ENCODE measurements at places on chromosomes 11 and 22.

GRCh38 chr22:21927174-21927823, 25.3 kb downstream of the PPM1F start:
- no peak for DNase-seq

- DNase-seq, result no peak
Measured at GRCh38 chr22:32911503-32911902, 110.0 kb downstream of the TIMP3 start.

DNA sequence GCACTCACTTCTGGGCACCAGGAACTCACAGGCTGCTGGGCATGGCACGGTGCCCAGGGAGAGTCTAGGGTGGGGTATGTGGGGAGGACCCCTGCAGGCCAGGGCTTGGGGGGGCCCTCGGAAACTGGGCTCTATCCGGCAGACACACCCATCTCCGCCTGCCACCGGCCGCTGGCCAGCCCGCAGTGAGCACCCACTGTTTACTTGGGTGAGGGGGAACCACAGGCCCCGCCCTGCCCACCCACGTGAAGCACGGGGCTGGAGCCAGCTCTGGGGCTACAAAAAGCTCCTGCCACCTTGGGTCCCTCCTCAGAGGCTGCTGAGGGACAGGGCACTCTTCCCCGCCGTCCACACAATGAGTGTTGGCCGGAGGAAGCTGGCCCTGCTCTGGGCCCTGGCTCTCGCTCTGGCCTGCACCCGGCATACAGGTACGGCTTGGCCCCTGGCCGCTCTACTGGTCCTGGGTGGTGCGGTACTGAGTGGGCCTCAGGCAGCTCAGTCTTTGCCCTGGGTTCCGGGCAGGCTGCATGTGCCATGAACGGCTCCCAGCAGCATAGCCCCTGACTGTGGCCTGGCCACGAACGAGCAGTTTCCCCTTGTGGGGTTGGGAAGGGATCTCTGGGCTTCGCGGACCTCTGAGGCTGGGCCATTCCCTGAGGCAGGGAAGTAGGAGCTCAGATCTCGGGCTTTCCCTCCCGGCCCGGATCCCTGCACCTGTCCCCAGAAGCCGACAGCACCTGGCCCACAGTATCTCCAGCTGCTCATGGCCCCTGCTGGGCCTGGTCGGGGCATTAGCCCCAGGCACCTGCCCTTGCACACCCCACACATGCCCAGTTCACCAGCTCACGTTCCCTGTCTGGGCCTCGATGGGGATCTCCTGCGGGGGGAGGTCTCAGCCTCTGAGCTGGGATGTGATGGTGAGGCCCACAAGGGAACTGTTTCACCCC, at the start of gene MUC5AC:
Gene MUC5AC, plus strand, starts transcription at position 309 of the 947 bp plus-strand sequence. Its CDS starts 47 bp downstream, at position 356.
- no peak for DNase-seq

DNA sequence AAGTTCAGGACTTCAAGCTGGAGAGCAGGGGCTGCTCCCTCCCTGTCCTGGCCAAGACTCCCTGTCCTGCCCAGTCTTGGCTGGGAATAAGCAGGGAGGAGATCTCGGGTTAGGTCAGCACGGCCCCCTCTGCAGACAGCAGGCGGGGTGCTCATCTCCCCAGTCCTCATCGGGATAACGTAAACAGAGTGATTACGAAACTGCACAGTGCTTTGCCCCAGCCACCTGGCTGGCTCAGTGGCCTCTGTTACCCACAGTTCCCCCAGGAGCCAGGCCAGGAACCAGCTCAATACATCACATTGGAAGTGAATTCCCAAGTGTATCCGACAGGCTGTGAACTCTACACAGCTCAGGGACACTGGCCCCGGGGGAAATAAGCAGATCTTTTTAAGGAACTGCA, 42.7 kb upstream of the KCNJ11 start:
- no peak for DNase-seq

- no peak for DNase-seq
Measured at GRCh38 chr11:111736621-111737443, 29.4 kb downstream of the PPP2R1B start.

DNA sequence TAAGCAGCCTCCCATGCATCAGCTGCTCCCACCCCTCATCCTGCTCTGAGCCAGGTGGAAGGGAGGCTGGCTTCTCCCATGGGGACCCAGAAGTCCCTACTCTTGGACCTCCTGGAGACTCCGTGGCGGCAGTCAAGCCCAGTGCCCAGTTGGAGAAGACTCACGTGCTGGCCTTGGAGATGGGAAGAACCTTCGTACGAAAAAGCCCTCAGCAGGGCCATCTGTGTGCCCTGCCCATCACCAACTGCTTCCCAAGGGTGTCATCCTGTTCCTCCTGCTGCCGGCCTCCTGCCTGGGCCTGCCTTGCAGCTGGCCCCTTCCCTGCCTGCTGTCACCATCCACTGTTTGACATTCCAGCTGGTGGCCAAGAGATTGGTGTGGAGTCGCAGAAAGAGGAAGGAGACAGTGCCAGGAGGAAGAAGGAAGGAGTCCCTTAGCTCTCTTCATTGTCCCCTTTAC, 28.0 kb downstream of the ARHGAP1 start:
- DNase-seq, result no peak

DNA sequence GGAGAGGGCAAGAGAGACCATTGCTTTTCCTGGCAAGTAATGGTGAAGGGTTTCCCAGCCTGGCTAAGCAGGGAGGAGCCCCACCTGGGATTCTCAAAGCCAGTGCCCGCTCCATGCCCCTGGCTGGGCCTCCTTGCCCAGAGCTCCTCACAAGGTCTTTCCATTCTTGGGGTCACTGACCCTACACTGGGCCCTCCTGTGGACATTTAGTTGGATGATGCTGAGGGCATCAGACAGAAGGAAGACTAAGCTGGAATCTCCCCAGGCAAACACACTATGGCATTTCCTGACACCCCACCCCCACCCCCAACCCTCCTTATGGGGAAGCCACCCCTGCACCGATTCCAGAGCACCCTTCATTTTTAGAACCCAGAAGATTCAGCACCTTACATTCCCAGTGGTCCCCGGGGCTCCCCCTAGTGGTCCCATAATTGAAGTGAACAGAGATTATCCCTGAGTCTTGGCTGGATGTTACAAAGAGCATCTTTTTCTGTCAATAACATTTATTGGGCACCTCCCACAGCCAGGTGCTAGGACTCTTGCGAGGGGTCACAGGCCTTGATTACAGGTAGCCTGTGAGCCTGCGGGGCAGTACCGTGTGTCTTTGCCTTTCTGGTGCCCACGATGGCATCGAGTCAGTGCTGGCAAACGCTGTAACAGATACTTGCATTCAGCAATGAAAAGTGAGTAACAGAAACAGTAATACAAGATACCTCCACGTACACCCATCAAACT, 548.5 kb downstream of the BUD13 start:
- no peak for DNase-seq

DNA sequence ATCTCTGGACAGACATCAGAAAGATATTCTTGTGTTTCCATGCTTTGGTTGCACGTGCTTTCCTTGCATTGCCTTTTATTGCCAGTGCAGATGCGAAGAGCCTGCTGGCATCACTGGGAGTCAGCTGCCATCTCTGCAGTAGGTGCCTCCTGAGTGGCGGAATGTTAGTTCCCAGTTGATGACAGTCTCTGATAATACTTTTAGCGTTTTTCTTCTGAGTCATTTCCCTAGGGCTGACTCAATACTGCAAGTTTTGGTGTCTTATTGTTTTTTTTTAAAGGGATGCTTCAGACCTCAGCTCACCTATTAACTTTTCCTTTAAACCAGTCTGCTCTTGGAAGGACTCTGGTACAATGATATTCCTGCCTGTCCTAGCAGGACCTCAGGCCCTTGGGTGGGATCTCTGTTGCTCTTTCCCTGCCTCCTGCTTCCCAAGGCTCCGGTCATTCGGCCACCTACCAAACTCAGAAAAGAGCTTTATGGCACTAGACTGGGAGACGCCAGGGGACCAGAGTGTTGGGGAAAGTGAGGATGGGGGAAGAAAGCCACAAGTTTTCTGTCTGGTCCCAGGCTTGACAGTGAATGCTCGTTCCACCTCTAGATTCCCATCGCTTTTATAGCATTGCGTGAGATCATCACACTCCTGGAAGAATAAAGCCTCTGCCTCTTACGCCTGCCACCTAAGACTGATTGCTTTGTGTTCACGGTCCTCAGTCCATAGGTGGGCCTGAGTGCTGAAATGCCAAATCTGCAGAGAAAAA, 308.7 kb downstream of the DDX10 start:
- peak; percentile 69 for DNase-seq

DNA sequence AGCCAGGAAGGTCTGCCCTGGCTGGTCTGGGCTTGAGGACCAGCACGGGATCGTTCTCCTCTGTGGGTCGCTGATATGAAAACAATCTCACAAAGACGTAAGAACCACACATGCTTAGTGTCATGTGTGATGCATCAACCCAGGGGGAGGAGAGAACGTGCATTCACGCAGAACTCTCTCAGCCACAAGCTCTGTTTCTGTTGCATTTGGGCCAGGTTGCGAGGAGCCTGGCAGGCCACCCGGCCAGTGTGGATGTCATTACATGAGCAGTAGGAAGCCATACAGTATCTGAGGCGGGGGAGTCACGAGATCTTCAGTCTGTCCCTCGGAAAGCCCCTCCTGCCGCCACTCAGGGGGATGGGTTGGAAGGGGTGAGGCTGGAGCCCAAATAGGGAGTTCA, 53.1 kb upstream of the KCNQ1OT1 start:
- DNase-seq, result no peak

DNA sequence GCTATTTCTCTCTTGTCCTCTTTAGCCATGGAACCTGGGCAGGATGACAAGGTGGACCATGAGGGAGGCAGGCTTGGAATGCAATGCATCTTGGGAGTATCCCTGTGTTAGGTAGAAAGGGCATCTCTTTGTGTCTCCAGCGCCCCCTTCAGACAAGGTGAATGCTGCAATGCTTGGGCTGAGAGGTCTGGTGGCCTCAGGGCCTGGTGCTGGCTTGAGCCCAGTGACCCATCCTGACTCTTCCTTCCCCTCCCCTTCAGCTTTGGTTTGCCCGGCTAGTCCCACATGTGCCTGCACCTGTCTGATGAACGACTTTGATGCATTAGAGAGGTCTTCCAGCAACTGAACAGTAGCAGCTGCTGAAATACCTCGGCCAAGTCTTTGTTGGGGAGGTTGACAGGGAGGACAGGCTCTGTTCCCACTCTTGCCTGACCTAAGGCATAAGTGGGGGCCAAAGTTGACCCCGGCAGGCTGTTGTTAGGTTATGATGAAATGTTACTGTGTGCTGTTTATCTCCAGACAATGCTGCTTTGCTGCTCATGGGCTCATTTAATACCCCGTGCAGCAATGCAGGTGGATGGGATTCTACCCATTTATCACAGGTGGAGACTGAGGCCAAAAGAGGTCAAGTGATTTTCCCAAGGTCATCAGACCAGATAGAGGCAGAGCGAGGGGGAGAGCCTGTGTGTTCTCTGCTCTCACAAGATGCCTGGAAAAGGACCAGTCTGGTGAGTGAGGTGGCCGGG, 22.5 kb downstream of the MYO18B start:
- DNase-seq, result no peak

DNA sequence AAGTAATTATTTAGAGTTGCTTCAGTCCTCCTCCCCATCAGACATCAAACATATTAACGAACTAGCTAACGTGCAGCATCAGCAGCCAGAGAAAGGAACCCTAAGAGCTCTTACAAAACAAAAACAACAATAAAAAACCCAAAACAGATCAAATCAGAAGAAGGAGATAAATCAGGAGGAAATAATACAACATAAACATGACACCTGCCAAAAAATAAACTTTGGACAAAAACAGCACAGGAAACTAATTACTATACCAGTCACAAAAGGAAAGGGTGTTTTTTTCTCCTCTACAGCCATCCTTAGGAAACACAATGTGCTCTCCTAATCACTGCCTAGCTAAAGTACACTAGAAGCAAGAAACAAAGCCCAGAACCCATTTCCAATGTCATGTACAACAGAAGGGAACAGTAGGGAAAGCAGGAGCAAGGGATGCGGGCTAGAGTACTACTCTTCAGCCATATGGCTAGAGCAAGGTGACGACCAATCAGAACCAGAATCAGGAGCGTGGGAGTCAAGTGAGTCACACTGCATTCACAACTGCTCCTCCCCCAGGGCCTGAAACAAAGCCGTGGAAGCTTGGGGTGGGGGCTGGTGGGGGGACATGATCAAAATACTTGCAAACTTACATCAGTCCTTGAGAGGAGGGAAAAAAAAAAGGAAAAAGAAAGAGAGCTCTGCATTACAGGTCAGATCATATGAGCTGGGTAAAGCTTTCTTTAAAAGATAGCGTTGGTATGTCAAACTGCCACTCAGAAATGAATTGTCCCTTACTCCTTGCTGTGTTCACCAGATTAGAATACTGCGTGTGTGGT, 60.4 kb downstream of the LARGE2 start:
- peak; percentile 55 for DNase-seq

DNA sequence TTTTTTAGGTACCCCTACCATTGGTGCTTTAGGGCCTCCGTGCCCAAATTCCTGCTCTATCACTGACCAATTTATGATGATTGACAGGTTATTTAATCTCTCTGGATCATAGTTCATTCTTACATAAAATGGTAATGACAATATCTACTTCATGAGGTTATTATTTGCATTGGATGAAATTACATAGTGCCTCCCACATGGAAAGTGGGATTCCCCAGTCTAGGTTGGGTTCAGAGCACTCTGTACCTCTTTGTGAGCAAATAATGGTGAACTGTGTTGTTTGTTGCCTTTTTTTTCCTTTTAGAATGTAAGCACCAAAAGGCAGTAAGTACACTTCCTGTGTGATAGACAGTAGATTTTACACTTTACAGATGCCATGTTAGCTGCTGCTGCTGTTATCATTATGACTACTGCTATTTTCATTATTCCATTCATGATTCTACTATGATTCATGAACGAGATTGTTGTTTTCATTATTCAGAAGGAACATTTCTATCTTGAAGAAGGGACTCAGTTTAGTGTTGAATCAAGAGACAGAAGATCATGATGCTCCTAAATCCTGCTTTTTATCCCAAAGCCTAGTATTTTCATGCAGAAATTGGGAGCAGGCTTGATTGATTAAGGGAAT, 100.8 kb downstream of the ALX4 start:
- no peak for DNase-seq

- DNase-seq, result no peak
Measured at GRCh38 chr11:74169738-74170458, 904 bp downstream of the C2CD3 start.

GRCh38 chr22:33654173-33654895, 265.9 kb downstream of the LARGE1 start:
- no peak for DNase-seq

DNA sequence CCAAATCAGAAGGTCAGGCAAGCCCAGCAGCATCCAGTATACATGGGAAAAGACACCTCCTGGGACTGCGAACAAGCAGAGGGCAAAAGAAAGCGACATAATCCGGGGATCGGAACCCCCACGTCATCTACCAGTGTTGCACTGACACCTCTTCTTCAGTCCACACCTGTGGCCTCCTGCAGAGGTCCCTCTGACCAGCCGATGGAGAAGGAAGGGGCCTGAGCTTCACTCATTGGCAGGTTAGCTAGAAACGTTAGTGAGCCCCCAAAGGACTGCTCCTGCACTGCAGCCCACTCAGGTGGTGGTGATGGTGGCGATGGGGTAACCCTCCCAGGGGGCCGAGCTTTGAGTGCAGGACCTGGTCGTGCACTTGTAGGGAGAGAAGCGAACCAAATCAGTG, 22.1 kb downstream of the ASCL2 start:
- DNase-seq, result no peak

- no peak for DNase-seq
Measured at GRCh38 chr11:121610706-121611105, 157.9 kb upstream of the SORL1-AS1 start.

Measured in BJ (cell line).